Fibroblast of skin of right quadriceps (primary cell): ENCODE measurements at places on chromosomes 5 and 9.

DNA sequence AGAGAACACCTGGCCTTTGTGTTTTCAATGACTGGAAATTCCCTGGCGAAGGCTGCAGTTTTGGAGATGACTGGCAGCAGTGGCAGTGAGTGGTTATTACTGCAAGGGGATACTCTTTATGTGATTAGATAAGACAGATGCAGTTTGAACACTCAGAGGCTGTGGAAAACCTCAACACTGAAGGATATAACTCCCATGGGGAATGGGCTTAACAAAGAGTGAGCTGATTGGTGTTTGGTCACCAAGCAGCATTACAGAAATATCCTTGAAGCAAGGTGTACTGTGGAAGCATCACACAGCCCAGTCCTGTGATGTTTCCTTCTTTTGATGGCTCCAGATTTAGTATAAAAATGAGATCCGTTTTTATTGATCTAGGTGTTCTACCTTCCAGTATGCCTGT, 490.7 kb upstream of the PTPRD start:
- no peak for DNase-seq

DNA sequence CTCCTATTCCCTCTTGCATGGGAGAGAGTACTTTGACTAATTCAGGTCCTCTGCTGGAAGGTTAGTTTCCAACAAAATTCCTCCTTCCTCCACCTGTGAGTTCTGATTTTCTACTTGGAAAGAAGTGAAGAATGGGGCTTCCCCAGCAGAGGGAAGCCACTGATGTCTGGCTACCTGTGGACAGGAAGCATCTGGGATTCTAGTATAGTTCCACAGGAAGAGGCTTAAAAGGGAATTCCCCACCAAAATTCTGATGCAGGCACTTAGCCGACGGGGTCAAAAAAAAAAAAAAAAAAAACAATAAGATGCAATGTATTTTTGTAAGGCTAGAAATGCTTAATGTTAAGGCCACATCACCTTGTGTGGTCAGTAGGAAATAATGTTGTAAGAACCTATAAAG, 33.4 kb downstream of the PCDHGC5 start:
- no peak for DNase-seq

GRCh38 chr5:41681840-41682239, 171.4 kb upstream of the PLCXD3 start:
- DNase-seq, result no peak

DNA sequence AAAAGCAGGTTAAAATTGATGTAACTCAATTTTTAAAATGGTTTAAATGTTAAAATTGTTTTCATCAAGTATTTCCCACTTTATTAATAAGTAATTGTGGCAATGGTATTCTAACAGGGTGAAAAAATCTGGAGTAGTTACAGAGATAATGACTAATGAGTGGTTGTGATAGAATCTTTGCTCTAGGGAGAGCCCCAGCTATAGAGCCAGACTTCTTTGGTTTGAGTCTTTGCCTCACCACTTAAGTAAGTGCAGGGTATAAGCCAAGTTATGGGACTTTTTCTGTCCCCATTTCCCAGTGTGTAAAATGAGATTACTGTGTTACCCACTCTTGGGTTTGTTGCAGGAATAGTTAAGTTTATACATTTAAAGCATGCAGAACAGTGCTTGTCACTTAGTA, 158.1 kb downstream of the FER start:
- no peak for DNase-seq

DNA sequence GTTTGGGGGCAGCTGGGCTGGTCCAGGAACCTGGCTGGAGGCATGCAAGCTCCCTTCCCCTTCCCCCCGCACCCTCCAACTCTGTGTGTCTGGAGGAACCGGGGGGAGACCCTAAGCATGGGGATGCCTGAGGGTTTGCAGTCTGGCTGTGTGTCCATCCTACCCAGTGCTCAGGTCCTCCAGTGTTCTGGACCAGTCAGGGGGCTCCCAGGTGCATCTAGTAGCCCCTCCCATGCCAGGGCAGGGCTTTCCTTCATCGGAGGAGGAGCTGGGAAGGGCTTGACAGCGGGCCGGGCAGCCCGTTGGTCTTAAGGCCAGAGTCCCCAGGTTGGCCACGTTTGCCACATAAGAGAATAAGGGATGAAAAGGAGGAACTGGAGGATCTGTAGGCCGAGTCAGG, 62.6 kb upstream of the IGFBPL1 start:
- no peak for DNase-seq

GRCh38 chr9:38088006-38088925, 19.2 kb upstream of the SHB start:
- DNase-seq, result peak; percentile 31

GRCh38 chr5:96616801-96617200, 45.4 kb upstream of the CAST start:
- no peak for DNase-seq

GRCh38 chr9:110282018-110282738, 25.9 kb upstream of the TXN start:
- no peak for DNase-seq

GRCh38 chr9:116990592-116990991, 303.5 kb downstream of the TRIM32 start:
- DNase-seq, result no peak

GRCh38 chr5:53407373-53407772, 73.1 kb upstream of the FST start:
- peak; percentile 85 for DNase-seq

DNA sequence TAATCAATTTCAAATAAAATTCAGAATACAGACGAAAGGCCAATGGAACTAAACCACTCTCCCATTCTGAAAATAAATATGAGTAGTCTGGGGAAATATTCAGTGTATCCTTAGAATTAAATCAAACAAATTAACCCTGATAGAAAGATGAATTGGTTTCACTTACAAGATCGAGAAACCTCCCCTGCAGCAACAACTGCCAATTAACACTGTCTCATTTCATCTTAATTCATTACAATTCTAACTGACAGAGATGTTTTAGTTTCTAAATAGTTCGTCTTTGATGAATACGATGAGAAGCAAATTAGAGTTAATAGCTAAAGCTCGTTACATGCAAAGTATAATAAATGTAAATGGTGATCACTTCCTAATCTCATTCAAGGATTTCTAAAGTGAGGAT, 247.1 kb downstream of the EDIL3 start:
- DNase-seq, result no peak

GRCh38 chr9:135090547-135090946, 3.1 kb downstream of the OLFM1 start:
- DNase-seq, result no peak

GRCh38 chr9:98342820-98343210, 87.4 kb upstream of the TBC1D2 start:
- no peak for DNase-seq

GRCh38 chr5:31221001-31221400, 27.5 kb downstream of the CDH6 start:
- no peak for DNase-seq

- peak; percentile 45 for DNase-seq
Measured at GRCh38 chr5:56480705-56481427, 247.7 kb upstream of the ANKRD55 start.

GRCh38 chr5:136012041-136012804, 16.6 kb upstream of the TGFBI start:
- DNase-seq, result peak; percentile 73

DNA sequence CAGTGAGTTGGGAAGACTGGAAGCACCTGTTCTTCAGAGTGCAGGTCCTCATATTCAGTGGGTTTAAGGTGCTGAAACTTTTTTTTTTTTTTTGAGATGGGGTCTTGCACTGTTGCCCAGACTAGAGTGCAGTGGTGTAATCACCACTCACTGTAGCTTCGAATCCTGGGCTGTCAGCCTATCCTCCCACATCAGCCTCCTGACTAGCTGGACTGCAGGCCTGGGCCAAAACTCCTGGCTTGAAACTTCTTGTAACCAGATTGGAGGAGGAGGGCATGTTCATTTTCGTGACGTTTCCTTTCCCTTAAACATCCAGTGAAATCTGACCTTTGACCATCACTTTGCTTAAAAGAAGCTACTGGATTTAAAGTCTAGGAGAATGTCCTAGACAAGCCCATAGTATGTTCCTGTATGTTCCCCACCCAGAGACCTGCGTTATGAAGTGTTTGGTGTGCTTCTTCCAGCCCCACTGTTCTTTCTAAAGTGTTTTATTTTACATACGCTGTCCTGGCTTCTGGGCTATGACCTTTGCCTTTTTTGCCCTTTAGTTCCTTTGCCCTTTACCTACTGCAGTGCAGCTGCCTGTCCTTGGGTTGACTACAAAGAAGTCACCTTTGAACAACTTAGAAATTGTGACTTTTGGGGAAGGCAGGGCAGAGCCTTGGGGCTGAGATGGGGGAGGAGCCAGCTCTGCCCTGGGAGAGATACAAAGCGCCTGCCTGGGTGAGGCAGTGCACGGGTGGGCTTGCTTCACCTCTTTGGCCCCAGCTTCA, 18.4 kb downstream of the TENT4A start:
- no peak for DNase-seq

DNA sequence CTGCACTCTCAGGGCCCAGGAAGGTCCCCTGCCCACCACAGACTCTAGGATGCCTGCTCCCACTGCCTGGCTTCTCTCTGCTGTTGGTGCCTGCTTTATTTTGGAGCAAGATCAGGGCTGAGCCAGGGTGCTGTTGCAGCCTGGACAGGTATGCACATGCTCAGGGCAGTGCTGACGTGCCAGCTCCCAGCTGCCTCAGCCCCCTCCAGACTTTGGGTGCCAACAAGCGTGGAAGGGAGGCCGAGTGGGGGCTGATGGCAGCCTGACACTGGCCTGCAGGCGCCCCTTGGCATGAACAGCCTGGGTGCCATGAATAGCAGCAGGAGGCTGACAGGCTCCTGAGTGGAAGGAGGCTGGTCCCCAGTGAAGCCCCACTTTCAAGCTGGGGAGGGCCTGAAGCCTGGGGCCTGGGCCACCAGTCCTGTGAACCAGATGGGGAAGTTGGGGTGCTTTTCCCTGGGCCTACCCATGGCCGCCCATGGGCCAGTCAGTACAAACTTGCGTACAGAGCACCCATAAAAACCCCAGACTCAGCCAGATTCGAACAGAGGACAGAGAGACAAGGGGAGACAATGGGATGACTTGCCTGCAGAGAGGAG, 6.8 kb downstream of the AMBP start:
- no peak for DNase-seq

DNA sequence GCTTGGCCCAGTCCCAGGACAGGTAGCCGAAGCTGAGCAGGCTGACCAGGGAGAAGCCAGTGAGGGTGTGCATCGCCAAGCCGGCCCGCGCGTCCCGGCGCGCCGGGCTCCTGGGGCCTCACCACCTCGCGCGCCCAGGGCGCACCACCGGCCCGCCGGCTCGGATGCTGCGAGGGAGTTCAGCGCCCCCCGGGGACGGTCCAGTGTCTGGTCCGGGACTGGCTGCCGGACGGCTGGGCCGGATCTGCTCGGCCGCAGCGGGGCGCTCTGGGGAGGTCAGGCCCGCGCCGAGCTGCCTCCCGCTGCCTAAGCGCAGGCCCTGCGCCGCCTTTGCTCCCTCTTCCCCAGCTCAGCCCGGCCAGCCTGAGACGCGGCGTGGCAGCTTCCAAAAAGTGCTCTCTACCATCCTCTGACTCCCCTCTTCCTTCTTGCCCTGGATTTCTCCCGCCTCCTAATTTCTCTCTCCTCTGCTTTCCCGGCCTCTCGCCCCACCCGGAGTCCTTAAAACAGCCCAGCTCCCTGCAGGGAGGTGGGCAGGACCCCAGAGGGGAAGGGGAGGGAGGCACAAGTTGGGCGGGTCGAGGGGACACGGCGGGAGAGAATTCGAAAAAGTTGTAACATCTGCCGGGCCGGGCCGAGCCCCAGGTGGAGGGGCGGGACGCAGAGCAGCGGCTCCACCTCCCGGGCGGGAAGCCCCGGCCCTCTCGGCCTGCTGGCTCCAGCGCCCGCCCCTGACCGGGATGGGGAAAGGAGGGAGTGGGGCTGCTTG, at the start of gene ARSI:
TSS of gene ARSI (minus strand) at position 605 of the 769 bp plus-strand sequence. CDS start at position 73, 532 bp downstream.
- peak; percentile 91 for DNase-seq
